ENCODE measurements at places on chromosomes 13 and 19.

DNA sequence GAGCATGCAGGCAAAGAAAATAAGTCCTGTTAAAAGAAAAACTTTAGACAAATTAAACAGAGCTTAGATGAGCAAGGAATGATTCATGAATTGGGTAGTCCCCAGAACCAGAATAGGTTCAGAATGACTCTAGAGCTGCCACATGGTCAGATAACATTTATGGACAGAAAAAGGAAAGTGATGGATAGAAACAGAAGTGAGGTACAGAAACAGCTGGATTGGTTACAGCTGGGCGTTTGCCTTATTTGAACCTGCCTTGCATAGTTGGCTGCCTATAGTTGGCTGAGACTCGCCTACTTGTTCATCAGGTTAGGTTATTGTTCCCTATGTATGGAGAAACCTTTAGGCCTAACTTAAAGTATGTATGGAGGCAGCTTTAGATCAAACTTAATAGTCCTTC lies 35.4 kb downstream of the WDFY2 start:
- no peak for DNase-seq

GRCh38 chr19:2793577-2793976 lies 8.3 kb downstream of the THOP1 start:
- no peak for DNase-seq

GRCh38 chr19:40555978-40556689 lies 20.5 kb upstream of the SHKBP1 start:
- no peak for DNase-seq

- DNase-seq, result no peak
Observed at GRCh38 chr13:23766283-23766682, 122.9 kb downstream of the MIPEP start.

- peak; percentile 45 for DNase-seq
Observed at GRCh38 chr19:45591004-45591637, 6.5 kb upstream of the OPA3 start.

DNA sequence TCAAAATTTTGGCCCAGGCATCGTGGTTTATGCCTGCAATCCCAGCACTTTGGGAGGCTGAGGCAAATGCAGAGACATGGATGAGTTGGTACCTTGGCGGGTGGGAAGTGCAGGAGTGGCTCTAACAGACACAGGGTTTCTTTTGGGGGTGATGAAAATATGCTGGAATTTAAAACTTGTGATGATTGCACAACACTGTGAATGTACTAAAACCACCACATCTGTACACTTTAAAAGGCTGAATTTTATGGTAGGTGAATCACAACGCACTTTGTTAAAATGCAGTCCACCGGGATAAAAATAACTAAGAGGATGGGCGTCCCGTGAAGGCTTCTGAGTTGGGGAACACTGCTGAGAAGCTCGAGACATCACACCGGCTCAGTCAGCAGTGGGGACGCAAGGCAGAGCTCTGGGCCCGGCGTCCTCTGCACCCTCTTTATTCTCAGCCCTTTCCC lies 47.1 kb downstream of the MLLT1 start:
- no peak for DNase-seq

DNA sequence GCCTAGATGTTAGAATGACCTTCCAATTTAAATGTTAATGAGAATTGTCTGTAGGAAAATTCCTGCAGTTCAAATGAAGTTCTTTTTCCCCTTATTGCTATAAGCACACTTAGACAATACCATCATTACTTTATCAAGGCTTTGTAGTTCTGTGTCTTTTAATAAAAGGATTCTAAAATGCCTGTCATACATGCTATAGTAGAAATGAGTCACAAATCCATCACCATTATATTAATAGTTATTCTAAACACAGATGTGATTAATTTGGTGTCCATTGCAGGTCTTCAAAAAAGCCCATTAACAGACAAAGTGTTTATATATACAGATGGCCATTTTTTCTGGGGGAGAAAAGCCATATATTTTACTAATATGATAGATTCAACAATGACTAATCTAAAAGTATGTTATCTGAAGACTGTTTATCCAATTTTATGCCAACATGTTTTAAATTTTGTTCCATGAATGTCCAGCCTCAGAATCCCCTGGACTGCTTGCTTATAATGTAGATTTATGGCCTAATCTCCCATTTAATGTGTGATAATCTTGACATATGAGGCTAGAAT lies 1678.3 kb upstream of the PCDH20 start:
- no peak for DNase-seq

DNA sequence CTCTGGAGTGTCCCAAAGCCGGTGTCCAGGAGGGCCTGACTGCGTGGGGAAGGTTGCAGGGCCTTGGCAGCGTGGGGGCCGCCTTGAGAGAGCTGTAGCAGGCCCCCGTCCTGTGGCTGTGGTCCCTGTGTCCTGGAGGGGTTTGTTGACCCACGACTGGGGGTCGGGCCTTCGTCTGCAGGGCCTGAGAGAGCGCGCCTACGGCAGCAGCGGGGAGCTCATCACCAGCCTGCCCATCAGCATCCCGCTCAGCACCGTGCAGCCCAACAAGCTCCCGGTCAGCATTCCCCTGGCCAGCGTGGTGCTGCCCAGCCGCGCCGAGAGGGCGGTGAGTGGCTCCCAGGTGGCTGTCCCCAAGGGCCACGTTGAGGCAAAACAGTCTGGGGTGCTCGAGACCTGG lies 18.5 kb downstream of the PLEKHJ1 start:
- no peak for DNase-seq

DNA sequence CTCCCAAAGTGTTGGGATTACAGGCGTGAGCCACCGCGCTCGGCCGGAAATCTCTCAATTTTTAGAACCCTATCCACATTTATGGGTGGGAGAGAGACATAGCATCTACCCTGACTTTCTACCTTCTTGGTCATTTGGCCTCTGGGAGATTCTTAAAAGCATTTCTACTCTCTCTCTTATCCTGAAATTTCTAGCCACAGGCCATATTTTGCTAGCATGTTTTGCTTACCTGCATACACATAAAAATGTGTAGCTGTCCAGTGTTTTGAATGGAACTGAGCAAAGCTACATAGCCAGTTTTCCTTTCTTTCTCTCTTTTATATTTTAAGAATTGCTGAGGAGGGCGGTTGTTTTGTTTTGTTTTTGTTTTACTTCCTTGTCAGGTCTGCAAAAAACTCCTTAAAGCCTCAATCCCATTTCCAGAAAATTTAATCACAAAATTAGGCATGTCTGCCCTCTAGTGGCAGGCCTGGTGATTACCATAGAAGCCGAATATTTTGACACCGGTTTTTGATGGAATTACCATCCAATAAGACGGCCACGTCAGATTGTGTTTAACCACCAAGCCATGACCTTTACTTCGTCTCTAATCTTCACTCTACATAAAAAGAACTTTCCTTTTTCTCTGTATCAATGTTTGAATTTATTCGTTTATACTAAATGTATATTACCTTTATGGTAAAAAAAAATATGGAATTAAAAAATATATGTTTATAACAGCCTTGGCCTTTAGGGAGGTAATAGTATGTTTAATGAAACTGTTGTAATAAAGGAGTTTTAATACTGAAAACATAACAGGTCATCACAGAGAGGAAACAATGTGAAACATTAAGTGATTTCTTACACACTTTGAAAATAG lies 34.4 kb upstream of the OXGR1 start:
- DNase-seq, result peak; percentile 65

DNA sequence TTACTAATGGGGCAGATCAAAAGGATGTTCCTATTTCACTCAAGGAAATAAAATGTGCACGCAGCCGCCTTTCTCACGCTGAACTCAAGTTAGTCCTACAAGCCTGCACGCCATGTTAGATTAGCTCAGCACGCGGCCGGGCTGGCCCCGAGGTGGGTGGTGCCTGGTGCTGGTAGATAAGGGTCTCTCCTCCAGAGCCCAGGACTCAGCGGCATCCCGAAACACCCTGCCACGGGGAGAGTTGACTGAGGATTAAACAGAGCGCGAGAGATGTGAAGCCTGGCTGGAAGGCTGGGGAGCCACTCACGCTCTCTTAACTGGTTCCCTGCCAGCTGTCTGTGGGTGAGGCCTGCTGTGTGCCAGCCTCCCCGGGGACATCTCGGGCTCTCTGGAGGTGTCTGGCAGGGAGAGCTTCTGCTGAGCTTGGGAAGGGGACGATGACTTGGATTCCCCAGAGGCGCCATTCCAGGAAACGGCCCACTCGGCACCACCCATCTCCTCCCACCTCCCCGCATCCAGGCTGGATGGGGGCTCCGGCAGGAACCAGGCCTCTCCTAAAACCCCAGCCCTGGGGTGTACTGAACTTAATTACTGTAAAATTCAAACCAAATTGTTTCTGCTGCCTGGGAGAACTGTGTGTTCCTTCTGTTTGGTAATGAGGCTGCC lies 122.2 kb downstream of the KDM4B start:
- peak; percentile 78 for DNase-seq

GRCh38 chr13:74243637-74244526 lies 109.7 kb upstream of the KLF12 start:
- DNase-seq, result no peak

DNA sequence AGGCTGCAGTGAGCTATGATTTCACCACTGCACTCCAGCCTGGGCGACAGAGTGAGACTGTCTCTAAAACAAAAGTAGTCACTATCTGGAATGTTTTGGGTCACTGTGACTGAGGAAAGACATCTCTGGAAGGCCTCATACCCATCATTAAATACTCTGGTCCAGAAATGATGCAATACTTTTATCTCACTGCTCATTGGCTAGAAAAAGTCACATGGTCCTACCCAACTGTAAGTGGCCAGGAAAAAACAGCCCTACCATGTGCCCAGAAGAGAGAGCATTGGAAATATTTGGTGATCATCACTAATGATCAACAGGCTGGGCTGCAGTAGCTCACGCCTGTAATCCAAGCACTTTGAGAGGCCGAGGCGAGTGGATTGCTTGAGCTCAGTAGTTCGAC lies 29.8 kb downstream of the PNPLA6 start:
- no peak for DNase-seq

GRCh38 chr13:100138859-100139491 lies 50.1 kb downstream of the PCCA start:
- no peak for DNase-seq

GRCh38 chr13:32594157-32594738 lies 8.0 kb downstream of the PDS5B start:
- DNase-seq, result no peak

DNA sequence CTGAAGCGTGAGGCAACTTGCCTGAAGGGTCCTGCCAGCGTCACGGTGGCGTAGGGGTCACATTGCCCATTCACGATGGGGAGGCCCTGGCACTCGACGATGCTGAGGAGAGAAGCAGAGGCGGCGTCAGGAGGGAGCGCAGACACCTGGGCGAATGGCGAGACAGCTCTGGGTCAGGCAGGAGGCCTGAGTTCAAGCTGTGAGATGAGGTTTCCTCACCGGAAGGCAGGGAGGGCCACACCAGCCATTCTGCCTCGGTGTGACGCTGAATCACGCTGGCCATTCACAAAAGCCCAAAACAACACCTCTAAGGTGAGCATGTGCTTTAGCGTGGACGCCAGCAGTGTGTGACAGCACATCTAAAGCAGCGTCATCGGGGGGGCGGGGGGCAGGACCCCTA lies 54.0 kb upstream of the C13orf46 start:
- no peak for DNase-seq

DNA sequence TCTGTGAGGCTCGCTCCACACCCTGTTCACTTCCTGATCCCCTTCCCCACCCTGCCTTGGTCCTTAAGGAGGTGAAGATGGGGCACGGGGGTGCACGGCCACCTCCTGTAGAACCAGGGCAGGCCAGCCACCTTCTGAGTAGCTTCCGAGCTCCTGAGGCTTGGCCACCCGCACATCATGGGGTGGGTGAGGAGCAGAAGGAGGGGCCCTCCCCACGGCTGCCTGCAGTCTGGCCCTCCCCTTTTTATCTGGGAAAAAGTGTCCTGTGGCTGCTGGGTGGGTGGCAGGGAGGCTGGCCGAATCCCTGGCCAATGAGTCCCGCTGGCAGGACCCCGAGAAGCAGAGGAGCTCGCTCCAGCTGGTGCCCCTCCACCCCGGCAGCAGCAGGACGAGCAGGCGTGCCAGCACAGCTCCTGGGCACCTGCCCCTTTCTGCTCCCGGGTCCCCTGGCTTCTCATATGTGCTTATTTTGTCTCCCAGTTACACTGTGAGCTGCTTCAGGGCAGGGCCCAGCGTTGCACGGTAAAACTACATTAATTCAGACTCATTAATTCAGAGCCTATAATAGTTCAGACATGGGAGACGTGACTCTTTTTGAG lies 135.0 kb downstream of the KDM4B start:
- DNase-seq, result no peak

- DNase-seq, result no peak
Observed at GRCh38 chr13:44637581-44637980, 61.5 kb upstream of the TSC22D1 start.

DNA sequence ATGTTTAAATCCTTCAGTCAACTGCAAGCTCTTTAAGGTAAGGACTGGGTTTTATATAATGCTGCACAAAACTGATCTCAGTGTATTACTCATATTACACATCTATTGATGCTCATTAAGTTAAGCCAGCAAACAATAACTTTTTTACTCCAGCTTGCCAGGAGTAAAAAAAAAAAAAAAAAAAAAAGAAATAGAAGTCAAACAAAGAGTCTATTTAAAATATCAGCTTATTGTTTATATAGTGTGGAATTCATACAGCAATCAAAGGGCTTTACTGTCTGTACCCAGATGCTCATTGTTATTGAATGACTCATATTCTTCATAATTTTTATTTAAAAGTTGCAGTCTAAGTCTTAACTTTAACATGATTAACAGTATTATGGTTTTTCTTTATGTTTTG lies 21.8 kb upstream of the KBTBD7 start:
- no peak for DNase-seq

DNA sequence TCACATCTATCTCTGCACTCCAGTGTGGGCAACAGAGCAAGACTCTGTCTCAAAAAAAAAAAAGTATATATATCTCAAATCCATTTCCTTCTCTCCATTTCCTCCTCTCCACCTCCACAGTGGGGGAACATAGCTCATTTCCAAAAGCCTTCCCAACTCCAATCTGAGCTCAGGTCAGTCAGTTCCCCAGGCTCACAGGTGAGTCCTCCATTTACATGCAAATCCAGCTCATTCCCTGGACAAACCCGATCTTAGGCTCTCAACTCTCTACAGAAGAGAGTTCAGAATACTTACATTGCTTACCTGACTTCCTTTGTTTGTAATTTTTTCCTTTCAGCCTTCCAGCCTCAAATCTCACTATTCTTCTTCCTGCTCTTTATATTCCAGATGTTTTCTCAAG lies 518.3 kb downstream of the GPC6 start:
- no peak for DNase-seq

- DNase-seq, result no peak
Observed at GRCh38 chr19:927351-927779, 1.5 kb downstream of the ARID3A start.

DNA sequence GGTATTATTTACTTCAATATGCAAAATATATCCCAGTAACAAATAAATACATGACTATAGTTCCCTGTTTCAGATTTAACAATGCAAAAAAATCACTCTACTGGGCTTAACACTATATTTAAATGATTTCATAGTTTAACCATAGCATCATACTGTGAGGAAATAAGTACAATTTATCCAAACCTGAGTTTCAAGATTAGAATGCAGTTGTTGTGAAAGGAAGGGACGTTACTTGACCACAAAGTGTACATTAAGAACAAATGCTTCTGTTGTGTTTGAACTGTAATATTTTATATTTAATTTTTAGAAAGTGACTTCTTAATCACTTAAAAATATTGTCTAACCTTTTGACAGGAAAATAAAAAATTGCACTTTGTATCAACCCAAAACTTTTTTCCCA lies 1747.9 kb upstream of the SPRY2 start:
- no peak for DNase-seq
